Stimulated activated CD4-positive, alpha-beta T cell treated with anti-CD3 and anti-CD28 coated beads, Interleukin-15, amount 100 ng/mL, for 1 hour (primary cell): ENCODE measurements at places on chromosomes 6 and 20.

DNA sequence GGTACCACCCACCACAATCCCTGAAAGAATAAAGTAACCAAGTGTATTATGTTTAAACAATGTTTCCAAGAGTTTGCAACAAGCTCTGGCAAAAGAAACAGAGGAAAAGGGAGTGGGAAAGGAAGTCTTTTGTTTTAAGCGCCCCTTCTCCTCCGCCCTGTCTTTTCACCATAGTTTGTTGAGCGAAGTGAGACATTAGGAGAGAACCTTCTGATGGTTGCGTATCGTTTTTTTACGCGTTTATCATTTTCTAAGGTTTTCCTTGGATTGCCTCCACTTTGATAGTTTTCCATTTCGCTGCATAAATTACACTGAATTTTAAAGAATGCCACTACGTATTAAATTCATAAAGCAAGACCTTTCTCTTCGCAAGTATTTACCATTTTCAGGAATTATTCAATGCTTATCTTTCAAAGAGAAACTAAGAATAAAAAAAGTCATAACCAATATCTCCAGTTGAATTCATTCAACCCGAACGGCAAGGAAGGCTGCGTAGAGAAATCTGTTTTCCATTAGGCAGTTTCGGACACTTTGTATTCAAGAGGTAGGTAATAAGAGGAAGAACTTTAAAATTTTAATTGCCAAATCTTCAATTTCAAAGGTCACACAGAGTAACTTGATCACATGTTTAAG is 920 bp upstream of the EPHA7 start:
- no peak for DNase-seq

- no peak for DNase-seq
Measured at GRCh38 chr20:60125513-60125912, 167.3 kb downstream of the CDH26 start.

- no peak for DNase-seq
Measured at GRCh38 chr20:47993035-47993755, 207.9 kb upstream of the SULF2 start.

DNA sequence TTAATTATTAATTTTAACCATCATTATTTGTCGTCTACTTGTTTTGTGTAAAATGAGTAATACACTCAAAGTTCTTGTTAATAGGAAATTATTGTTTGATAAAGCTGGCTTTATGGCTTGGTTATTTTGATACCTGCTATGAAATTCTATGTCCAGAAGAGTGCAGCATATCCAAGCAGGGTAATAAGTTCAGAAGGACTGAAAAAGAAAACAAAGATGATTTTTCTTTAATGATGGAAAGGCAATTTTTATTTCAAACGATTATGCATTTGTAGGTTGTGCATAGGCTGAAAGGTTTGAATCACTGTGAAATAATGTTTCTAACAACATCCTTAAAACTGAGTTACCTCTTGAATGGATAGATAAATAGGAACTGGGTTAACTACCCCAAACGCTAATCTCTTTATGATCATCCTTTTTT is 1.4 kb upstream of the MAN1A1 start:
- no peak for DNase-seq

DNA sequence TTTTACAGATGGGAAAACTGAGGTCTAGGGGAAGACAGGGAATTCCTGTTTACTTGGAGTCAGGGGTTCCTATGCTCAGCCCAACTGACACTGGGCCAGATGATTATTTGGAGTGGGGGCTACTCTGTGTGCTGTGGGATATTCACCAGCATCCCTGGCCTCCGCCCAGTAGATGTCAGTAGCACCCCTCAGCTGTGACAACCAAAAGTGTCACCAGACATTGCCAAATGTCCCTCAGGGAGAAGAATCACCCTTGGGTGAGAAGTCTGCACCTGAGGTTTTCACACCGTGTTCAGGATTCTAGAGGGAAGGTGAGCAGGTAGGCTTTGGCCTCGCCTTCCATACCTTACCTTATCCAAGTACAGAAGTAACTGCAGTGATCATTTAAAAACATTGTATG is 27.6 kb downstream of the CDH26 start:
- DNase-seq: no peak

GRCh38 chr6:139531148-139532115 is 157.0 kb upstream of the CITED2 start:
- DNase-seq: no peak
